ENCODE measurements at places on chromosomes 6 and 20. TPM values are rescaled to one million over a fixed set of nuclear protein-coding genes. Genes with fewer than 3 reads are reported as not detected.

DDO gene
- total RNA-seq: 3.3 TPM

BNIP5 gene
- total RNA-seq: not detected

HRH3 gene
- total RNA-seq: not detected

FILIP1 gene
- 3.8 TPM for total RNA-seq

PTK6 gene
- under 0.01 TPM for total RNA-seq

PRDM13 gene
- not detected for total RNA-seq

CST3 gene
- total RNA-seq: 112 TPM

DEFB127 gene
- not detected for total RNA-seq

RAET1E gene
- not detected for total RNA-seq

SPTLC3 gene
- total RNA-seq: 0.63 TPM

COL12A1 gene
- 1.4 TPM for total RNA-seq

PLEKHG1 gene
- total RNA-seq: 19.8 TPM

SOBP gene
- 2.5 TPM for total RNA-seq

KCNS1 gene
- total RNA-seq: under 0.01 TPM

TREM2 gene
- total RNA-seq: not detected

PDRG1 gene
- total RNA-seq: 3.2 TPM

BLTP3A gene
- total RNA-seq: 7.6 TPM

All from dermis microvascular lymphatic vessel endothelial cell (primary cell).